Skin of body (tissue), 3 donors: ENCODE measurements at places on chromosomes 5 and 9.

GRCh38 chr9:84374013-84374412 is 33.5 kb upstream of the SLC28A3 start:
- DNase-seq: no peak

- DNase-seq: no peak
Observed at GRCh38 chr5:92353107-92354030, 970.3 kb upstream of the ARRDC3 start.

- DNase-seq: no peak
Observed at GRCh38 chr9:133280392-133280791, 5.4 kb upstream of the ABO start.

- DNase-seq: no peak
Observed at GRCh38 chr5:59543821-59544442, 349.6 kb downstream of the PDE4D start.

GRCh38 chr5:14572385-14572784 is 9.2 kb upstream of the OTULINL start:
- DNase-seq: no peak
